ENCODE measurements at places on chromosomes 7 and 10.

- DNase-seq: no peak
Observed at GRCh38 chr7:116170180-116170579, 40.2 kb upstream of the TES start.

- DNase-seq: no peak
Observed at GRCh38 chr7:8251195-8251594, 10.8 kb downstream of the ICA1 start.

- DNase-seq: no peak
Observed at GRCh38 chr10:25934621-25935139, 651 bp downstream of the MYO3A start.

GRCh38 chr10:48653944-48654698 lies 30.6 kb upstream of the WDFY4 start:
- DNase-seq: no peak

GRCh38 chr10:55183993-55184392 lies 383.0 kb upstream of the PCDH15 start:
- no peak for DNase-seq

GRCh38 chr7:120842121-120842621 lies 15.8 kb downstream of the TSPAN12 start:
- DNase-seq: no peak
